ENCODE measurements at places on chromosomes 13 and 19.
A peak's percentile ranks its signal among the peaks of the same experiment; 100 is the strongest.

DNA sequence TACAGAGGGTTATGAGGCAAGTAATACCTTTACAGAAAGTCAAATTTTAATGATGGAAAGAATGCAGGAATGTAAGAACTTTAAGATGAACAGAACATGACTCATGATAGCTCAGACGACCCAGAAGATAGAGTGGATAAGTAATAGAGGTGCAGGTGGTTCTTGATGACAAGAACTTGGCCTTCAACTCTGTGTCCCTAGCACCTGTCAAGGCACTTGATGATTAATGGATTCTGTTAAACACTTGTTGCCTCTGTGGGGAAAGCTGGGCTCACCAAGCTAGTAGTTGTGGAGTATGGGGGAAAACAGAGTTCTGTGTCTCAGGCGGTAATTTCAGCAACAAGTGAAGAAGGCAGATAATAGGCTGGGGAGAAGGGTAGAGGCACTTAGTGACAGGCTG is 306.2 kb downstream of the ATP8A2 start:
- H3K4me3 ChIP-seq = no peak overlapping the region
- no peak overlapping the region for H3K27ac ChIP-seq
- DNase-seq = no peak
- peaks cover 5% of the 10 kb centered on the region for H3K4me1 ChIP-seq
- no peaks in the 10 kb centered on the region for H3K36me3 ChIP-seq

GRCh38 chr13:85864963-85865530 is 65.8 kb upstream of the SLITRK6 start:
- no peaks in the 10 kb centered on the region for H3K36me3 ChIP-seq
- H3K4me3 ChIP-seq = no peak overlapping the region
- no peaks in the 10 kb centered on the region for H3K4me1 ChIP-seq
- no peak for DNase-seq
- H3K27ac ChIP-seq = no peak overlapping the region
- no peaks in the 10 kb centered on the region for H3K27me3 ChIP-seq

- peaks cover 23% of the 10 kb centered on the region for H3K4me1 ChIP-seq
- H3K36me3 ChIP-seq = peaks cover 17% of the 10 kb centered on the region
- no peaks in the 10 kb centered on the region for H3K27me3 ChIP-seq
- no peak overlapping the region for H3K27ac ChIP-seq
- DNase-seq = no peak
These were observed 15.7 kb upstream of the PGLS start for GRCh38 chr19:17495639-17496296.

DNA sequence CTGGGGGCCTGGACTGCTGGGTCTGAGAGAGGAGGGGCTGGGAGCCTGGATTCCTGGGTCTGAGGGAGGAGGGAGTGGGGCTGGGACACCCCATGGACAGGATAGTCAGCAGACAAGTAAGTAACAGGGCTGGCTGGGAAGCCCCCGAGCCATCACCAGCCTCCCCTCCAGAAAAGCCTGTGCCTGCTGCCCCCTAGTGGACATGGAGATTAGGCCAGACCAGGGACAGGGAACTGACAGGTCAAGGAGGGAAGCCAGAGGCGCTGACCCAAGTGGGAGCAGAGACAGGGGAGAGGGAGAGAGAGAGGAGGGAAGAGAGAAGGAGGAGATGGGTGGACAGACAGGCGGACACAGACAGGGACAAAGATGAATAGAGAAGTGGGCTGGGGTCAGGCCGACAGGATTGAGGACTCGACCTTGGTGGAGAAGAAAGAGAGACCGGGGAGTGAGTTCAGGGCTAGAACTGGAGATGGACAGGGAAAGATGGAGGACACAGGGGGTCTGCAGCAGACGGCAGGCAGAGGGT is 6.7 kb upstream of the ERFL start:
- H3K36me3 ChIP-seq = no peaks in the 10 kb centered on the region
- peaks cover 95% of the 10 kb centered on the region for H3K27me3 ChIP-seq
- peaks cover 11% of the 10 kb centered on the region for H3K4me1 ChIP-seq
- H3K27ac ChIP-seq = no peak overlapping the region
- DNase-seq = no peak

- peaks cover 16% of the 10 kb centered on the region for H3K27me3 ChIP-seq
- no peak for DNase-seq
- H3K4me1 ChIP-seq = peaks cover 13% of the 10 kb centered on the region
These were observed 2.7 kb upstream of the ZFP82 start for GRCh38 chr19:36420961-36421748.

GRCh38 chr19:29724102-29724641 is 9.1 kb upstream of the C19orf12 start:
- peaks cover 12% of the 10 kb centered on the region for H3K4me1 ChIP-seq
- no peak for DNase-seq
- peaks cover 34% of the 10 kb centered on the region for H3K27me3 ChIP-seq
- peak overlapping the region; percentile 36 for H3K4me3 ChIP-seq
- no peaks in the 10 kb centered on the region for H3K36me3 ChIP-seq

DNA sequence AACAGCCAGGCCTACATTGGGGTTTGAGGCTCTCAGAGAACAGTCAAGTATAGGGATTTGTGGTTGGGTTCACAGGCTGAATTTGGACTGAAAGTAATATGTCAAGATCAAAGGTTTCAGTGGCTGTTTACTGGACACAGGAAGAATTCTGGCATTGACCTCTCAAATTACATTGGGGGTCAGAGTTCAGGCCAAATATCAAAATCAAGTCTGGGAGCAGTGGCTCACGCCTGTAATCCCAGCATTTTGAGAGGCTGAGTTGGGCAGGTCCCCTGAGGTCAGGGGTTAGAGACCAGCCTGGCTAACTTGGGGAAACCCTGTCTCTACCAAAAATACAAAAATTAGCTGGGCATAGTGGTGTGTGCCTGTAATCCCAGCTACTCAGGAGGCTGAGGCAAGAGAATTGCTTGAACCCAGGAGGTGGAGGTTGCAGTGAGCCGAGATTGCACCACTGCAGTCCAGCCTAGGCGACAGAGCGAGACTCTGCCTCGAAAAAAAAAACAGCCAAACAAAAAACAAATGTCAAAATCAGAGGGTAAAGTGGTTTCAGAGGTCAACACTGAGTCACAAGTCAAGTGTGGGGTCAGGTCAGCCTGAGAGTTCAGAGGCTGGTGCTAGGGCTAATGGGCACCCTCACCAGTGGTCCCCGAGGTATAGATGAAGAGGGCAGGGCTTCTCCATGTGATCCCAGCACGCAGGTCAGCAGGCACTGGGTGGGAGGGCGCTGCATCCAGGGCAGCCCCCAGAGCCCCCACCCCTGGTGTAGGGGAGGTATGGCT is 1.5 kb downstream of the SLC27A5 start:
- H3K4me3 ChIP-seq = no peak overlapping the region
- H3K27me3 ChIP-seq = no peaks in the 10 kb centered on the region
- H3K27ac ChIP-seq = no peak overlapping the region

DNA sequence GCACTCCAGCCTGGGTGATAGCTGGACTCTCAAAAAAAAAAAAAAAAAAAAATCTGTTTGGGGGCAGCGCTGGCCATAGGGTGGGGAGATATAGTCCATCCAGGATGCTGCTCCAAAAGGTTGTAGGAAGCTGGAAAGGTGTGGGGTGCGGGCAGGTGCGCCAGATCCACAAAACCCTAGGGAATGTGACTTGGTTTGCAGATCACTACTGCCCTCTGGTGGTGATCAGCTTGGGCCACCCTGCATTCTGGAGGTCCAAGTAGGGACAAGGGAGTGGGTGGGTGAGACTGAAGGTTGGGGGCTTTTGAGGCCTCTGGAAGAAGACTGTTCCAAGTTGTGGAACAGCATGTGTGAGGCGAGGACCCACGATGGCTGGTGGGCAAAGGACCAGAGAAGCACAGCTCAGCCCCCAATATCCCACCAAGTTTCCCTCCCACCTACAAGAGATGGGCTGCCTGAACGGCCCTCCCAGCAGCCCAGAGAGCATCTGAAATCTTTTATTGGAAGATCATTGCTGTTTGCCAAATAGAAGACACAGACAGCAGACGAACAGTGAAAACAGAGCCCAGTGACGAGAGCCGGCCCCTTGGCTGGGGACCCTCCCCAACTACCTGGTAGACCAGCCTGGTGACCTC is 10.4 kb upstream of the TYK2 start:
- peaks cover 9% of the 10 kb centered on the region for H3K4me1 ChIP-seq
- no peak overlapping the region for H3K4me3 ChIP-seq
- no peaks in the 10 kb centered on the region for H3K27me3 ChIP-seq
- peak; percentile 85 for DNase-seq
- no peak overlapping the region for H3K27ac ChIP-seq
- peaks cover 51% of the 10 kb centered on the region for H3K36me3 ChIP-seq

DNA sequence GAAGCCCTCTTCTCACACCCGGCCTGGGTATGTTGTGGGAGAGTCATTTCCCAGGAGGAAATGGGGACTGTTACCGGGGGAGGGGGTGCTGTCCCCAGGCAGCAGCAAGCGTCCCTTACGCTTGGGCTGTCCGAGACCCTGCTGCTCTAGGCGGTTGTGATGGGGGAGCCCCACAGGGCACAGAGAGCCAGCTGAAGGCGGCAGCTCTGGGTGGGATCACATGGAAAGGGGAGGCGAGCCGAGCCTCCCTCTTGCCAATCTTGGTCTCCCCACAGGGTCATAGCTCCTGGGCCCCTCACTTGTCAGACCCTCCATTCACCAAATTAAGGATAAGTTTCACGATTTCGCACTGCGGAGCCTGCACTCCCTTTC is 22.0 kb downstream of the EPN1 start:
- no peak overlapping the region for H3K27ac ChIP-seq
- H3K4me1 ChIP-seq = no peaks in the 10 kb centered on the region
- no peaks in the 10 kb centered on the region for H3K27me3 ChIP-seq
- no peak for DNase-seq
- H3K36me3 ChIP-seq = peaks cover 78% of the 10 kb centered on the region
- no peak overlapping the region for H3K4me3 ChIP-seq

GRCh38 chr19:46809534-46810272 is 21.3 kb upstream of the SLC1A5 start:
- no peak overlapping the region for H3K4me3 ChIP-seq
- no peaks in the 10 kb centered on the region for H3K36me3 ChIP-seq
- peaks cover 5% of the 10 kb centered on the region for H3K4me1 ChIP-seq
- H3K27ac ChIP-seq = no peak overlapping the region
- H3K27me3 ChIP-seq = no peaks in the 10 kb centered on the region

GRCh38 chr19:39677961-39678889 is 22.5 kb downstream of the LGALS16 start:
- no peak overlapping the region for H3K4me3 ChIP-seq
- no peak for DNase-seq
- H3K4me1 ChIP-seq = peaks cover 9% of the 10 kb centered on the region
- H3K27me3 ChIP-seq = no peaks in the 10 kb centered on the region

GRCh38 chr19:57282011-57282643 is 1.8 kb downstream of the ZNF460 start:
- H3K4me1 ChIP-seq = peaks cover 24% of the 10 kb centered on the region
- peak overlapping the region; percentile 74 for H3K4me3 ChIP-seq
- H3K27me3 ChIP-seq = no peaks in the 10 kb centered on the region
- H3K27ac ChIP-seq = peak overlapping the region; percentile 27

GRCh38 chr13:92054389-92054788 is 656.0 kb downstream of the GPC5 start:
- H3K36me3 ChIP-seq = no peaks in the 10 kb centered on the region
- no peak overlapping the region for H3K4me3 ChIP-seq
- H3K4me1 ChIP-seq = no peaks in the 10 kb centered on the region

DNA sequence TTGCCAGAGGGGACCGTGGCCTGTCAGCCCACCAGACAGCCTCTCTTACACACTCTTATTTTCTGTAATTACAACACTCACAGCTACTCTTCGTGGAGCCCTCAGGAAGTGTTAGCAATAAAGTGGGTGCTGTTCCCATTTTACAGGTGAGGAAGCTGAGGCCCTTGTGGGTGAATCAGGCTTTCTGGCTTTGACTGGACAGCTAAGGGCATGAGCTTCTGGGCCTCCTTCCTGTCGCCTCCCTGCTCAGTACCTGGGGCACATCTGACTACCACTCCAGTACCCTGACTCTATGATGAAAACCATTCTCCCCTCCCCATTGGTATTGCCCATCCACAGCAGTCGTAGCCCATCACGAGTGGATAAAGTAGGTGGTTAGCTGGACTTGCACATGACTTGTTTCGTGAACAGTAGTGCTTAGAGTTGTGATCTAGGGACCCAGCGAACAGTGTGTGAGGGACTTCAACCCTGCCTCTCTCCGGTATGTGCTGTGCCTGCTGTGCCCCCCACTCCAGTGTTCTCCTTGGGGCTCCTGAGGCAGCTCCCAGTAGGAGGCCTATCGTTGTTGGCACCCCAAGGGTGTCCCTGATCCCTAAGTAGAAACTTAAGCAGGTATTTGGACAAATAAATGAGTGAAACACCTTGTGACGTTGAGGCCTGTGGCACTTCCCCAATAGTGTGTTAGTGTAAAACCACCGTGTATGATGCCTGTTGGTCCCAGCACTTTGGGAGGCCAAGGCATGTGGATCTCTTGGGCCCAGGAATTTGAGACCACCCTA is 38.6 kb downstream of the GATAD2A start:
- H3K4me3 ChIP-seq = no peak overlapping the region
- peaks cover 27% of the 10 kb centered on the region for H3K4me1 ChIP-seq
- no peak for DNase-seq
- no peaks in the 10 kb centered on the region for H3K27me3 ChIP-seq

GRCh38 chr13:20782116-20782708 is 8.5 kb upstream of the EEF1AKMT1 start:
- H3K36me3 ChIP-seq = peaks cover 30% of the 10 kb centered on the region
- H3K27ac ChIP-seq = no peak overlapping the region
- no peaks in the 10 kb centered on the region for H3K27me3 ChIP-seq
- H3K4me1 ChIP-seq = no peaks in the 10 kb centered on the region
- no peak for DNase-seq
- no peak overlapping the region for H3K4me3 ChIP-seq

DNA sequence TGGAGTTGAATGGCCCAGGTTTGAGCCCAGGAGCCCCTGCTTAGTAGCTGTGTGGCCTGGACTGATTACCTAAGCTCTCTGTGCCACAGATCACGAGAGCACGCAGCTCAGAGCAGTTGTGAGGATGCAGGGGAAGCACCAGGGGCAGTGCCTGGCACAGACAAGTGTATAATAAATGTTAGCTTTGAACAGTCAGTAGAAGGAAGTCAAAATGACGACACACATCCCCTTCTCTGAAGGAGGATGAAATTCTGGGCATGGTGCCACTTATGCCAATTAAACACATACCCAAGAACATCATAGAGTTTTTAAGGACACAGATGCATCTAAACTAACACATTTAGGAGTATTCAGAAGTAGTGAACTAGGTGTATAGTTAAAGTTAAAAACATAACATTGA is 24.9 kb upstream of the SIGLEC11 start:
- no peaks in the 10 kb centered on the region for H3K4me1 ChIP-seq
- no peak overlapping the region for H3K27ac ChIP-seq
- no peak for DNase-seq
- no peak overlapping the region for H3K4me3 ChIP-seq
- H3K36me3 ChIP-seq = peaks cover 70% of the 10 kb centered on the region

DNA sequence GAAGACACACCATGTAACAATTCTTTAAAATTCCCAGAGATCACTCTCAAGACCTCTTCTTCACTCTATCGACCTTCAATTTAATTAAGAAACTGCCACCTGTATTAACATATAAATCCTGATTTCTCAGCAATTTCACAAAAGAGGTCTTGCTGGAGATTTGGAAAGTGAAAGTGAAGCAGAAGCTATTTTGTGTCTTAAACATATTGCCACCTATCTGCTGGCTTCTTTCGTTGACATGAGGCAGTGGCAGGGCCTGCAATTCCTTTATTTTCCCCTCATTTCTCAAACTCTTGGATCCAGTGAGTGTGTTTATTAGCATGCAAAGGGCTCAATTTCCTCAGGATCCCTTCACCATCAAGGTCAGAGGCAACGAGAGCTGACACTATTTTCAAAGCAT is 780.2 kb upstream of the SLITRK1 start:
- H3K36me3 ChIP-seq = no peaks in the 10 kb centered on the region
- no peak for DNase-seq
- H3K4me1 ChIP-seq = no peaks in the 10 kb centered on the region
- no peak overlapping the region for H3K4me3 ChIP-seq
- H3K27ac ChIP-seq = no peak overlapping the region
- H3K27me3 ChIP-seq = no peaks in the 10 kb centered on the region

Measured in suprapubic skin (tissue), 4 donors.